Activated T-helper 1 cell treated with Interleukin-2 at 50 U/mL for 16 hours (primary cell): ENCODE measurements at places on chromosomes 12 and 14.
A peak's percentile ranks its signal among the peaks of the same experiment; 100 is the strongest.

- DNase-seq, result no peak
These were observed 191.4 kb downstream of the PLCZ1 start for GRCh38 chr12:18546399-18546798.

DNA sequence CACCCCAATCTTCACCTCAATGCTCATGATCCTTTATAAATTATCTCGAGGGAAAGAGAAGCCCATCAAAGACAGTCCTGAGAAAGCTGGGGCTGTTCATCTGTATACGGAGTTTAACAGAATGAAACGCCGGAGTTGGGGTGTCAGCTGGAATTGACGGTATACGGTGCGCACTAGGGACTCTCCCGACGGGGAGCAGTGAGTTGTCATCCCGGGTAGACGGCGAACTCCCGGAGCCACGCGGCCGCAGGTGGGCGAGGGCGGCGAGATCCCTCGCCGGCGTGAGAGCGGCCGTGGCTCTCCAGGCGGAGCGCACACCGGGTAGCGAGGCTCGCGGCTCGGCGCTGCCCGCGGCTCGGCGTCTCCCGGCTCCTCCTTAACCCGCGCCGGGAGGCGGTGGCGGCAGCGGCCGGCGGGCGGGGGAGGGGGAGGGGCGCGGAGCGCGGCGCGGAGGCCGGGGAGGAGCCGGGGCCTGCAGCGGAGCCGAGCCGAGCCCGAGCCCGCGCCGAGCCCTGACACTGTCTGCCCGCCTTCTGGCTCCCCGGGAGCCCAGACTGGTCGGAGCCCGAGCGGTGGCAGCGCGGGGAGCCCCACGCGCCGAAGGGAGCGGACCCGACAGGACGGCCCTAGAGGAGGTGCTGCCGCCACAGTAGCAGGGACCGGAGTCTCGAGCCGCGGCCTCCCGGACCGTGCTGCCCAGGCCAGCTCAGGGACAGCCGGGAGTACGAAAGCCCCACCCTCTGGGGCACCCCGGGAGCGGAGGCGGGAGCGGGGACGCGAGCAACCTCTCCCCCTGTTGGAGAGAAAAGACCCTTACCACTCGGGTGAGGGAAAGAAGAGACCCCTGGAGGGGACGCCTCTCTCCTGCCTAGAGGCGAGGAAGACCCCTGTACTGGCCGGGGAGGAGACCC is at the start of gene FOXJ2:
Gene FOXJ2 (plus strand): TSS at position 475 of the 911 bp plus-strand sequence. CDS start 7,117 bp downstream, outside the sequence.
- DNase-seq, result peak; percentile 79

DNA sequence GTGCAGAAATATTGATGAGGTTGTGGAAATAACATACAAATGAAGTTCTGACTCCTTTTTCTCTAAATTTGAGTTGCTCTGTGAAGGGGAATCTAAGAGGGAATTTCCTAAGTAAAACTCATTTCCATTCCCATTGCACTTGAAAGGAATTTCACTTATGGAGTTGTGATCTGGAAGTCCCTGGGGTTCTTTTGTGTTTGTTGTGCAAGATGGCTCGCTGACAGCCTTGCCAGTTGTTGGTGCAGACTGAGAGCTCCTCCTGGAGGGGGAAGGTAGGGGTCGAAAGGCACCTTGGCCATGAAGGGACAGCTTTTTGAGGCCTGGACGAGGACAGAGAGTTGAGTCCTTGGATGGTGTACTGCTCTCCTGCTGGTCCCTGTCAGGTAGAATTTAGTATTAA is 72.0 kb downstream of the C12orf56 start:
- no peak for DNase-seq

GRCh38 chr12:25241167-25242020 is 9.3 kb downstream of the KRAS start:
- DNase-seq, result no peak

DNA sequence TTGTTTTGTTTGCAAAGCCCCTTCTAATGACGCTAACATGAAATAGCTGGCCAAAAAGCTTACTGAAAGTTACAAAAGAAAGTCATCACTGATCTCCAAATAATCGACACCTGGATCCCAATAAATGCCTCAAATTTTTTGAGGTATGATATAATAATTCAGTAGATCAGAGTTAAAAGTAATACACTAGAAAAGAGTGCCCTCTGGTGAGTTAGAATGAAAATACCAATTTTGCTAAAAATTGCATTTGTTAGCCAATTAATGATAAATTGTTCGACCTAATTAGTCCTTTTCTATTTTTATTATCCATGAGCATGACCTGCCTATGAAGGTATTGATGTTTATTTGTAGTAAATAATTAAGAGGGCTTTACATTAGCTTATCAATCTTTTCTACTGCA is 78.6 kb downstream of the CEP128 start:
- DNase-seq, result no peak

DNA sequence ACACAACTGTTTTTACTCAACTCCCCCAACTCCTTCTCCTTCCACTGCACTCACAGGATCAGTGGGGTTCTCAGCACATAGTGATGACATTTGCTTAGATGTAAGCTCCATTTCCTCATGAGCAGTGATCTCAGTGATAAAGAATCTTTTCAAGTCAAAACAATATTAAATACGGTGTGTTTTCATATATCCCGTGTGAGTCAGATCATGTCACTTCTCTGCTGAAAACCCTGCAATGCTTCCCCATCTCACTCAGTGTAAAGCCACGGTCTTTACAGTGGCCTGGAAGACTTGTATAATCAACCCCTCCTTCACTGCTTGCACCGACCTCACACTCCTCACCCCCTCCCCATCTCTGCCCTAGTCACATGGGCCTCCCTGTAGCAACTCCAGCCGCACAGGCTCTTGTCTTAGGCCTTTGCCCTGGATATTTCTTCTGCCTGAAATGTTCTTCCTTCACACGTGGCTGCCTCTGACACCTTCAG is 149.7 kb upstream of the ARHGAP5 start:
- DNase-seq, result no peak

DNA sequence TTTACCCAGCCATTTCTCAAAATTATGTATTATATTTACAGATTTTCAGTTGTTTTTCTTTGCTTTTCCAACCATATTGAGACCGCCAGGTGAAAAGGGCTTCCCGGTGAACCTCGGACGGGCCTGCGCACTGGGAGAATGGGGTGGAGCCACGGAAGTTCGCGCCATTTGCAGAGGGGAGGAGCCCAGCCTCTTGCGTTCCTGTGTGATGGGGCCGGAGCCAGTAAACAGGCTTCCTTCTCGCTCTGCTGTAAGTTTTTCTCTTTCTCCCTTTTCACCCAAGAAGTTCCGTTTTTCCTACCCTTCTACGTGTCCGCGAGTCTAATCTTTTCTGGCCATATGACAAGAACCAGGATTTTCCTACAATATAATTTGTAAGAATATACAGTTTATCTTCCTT is 1108.8 kb upstream of the SEL1L start:
- DNase-seq, result no peak

DNA sequence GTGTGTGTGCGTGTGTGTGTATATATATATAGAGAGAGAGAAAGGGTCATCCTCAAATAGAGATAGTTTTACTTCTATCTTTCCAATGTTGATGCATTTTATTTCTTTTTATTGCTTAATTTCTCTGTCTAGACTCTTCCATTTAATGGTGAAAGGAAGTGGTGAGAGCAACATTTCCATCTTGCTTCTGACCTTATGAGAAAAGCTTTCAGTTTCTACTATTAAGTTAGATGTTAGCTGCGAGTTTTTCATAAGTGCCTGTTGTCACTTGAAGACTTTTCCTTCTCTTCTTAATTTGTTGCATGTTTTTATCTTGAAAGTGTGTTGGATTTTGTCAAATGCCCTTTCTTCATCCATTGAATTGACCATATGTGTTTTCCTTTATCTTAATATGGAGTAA is 304.4 kb upstream of the FAR2 start:
- DNase-seq, result no peak

DNA sequence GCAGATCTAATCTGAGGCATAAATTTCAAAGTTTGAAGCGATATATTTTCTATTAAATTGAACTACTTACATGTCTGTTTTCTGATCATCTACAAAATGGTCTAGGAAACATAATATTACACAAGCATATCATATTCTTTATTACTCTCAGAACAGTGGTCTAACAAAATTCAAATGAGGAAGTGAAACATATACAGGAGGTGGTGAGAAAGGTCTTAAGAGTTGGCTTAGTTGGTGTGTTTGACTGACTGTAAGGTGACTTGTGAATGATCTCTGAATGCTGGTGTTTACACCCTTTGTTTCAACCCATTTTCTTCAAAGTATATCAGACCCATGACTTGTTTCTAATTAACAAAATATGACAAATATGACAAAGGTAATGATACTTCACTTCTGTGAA is 1156.8 kb downstream of the SLC16A7 start:
- DNase-seq, result no peak

DNA sequence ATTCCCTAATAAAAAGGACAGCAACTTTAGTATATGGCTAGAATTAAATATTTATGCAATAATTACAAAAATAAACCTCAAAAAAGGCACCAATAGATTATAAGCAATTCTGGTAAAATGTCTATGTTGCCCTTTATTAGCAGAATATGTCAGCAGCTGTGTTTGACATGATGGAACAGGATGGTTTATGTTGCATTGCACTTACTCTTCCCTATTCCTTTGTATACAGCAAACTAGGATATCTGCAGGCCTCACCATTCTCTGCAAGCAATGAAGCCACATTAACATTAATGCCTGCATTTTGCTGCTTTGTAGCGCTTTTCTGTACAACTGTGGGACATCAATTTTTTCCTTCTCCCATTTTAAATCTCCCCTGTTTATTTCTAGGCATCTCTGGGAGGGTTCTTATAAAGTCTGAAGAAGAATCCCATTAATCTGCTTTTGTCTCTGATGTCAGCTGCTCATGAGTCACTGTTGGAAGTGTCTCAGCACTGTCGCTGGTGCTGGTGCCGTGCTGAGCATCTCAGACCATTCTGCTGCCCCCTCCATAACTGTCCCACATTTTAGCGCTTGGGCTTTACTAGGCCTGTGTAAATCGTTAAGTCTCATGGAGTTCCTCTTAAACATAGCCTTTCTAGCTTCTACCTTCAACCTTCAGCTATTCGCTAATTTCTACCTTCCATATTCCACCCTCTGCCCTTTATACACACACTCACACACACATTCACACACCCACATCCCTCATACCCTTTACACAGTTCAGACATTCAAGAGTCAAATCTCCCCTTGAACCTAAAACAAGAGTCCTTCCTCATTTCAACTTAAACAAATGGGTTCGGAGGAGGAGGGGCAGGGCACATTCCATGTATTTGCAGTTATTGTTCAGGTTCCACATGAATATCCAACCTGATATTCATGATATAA is 64.4 kb upstream of the TRHDE start:
- DNase-seq, result no peak
